ENCODE measurements at places on chromosomes 2 and 18.

GRCh38 chr2:214853906-214854305, 44.4 kb upstream of the BARD1 start:
- no peak for DNase-seq

DNA sequence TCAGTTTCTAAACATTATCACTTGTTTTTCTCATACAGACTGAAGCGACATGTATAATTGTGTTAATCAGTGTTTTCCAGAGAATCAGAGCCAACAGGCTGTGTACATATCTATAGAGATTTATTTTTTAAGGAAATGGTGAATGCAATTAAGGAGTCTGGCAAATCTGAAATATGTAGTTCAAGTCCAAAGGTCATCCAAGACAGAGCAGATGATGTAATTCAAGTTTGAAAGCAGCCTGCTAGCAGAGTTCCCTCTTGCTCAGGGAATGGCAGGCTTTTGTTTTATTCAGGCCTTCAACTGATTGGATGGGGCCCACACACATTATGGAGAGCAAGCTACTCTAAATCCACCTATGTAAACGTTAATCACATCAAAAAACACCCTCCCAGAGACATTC, 282.6 kb downstream of the CBLN2 start:
- DNase-seq = no peak

- peak; percentile 56 for DNase-seq
These were observed 89.6 kb downstream of the ACAA2 start for GRCh38 chr18:49723648-49724180.

GRCh38 chr2:127581050-127581345, 45.5 kb downstream of the MYO7B start:
- DNase-seq = no peak

GRCh38 chr2:185522472-185522871, 216.1 kb upstream of the FSIP2 start:
- DNase-seq = no peak

- no peak for DNase-seq
These were observed 110.7 kb downstream of the KLHL29 start for GRCh38 chr2:23495661-23496114.

GRCh38 chr18:59971871-59972428, 72.2 kb downstream of the PMAIP1 start:
- no peak for DNase-seq

DNA sequence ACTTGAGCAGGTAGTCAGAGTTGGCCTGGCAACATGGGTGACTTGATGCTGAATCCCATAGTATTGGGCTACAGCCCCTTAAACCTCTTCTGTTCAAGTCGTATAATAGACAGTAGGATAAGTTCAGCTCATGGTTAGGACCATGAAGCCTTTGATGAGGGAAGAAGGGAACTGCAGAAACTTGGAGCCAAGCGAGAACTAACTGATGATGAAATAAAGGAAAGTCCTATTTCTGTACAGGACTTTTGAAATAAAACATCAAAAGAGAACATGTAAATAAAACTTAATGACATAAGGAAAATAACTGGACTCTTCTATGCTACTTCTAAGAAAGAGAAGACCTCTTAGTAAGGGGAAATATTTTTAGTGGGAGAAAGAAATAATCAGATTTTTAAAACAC, 51.2 kb upstream of the UGP2 start:
- DNase-seq = peak; percentile 15

GRCh38 chr2:239322416-239323086, 78.3 kb downstream of the HDAC4 start:
- peak; percentile 74 for DNase-seq

DNA sequence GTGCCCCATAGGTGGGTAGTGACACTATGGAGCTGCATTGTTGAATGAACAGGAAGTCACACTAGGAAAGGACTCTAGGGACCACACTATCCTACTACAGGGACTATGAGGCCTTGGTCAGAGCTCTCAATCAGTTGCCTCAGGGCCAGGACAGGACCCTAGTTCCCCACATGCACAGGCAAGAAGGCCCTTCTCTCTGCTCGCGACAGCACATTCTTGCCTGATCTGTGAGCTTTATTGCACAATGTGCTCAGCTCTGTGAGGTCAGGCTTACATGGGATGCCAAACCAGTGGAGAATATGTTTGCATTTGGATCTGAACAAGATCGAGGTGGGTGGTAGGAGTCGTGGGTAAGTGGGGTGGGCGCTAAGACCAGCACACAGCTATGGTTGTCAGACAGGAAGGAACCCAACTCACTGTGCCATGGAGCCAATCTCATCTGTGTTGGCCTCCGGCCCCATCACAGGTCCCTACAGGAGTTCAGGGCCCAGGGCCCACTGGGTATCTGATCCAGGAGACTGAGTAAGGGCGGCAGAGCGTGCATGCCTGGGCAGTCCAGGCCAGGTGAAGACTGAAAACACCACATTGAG, 8.0 kb downstream of the PCARE start:
- no peak for DNase-seq

GRCh38 chr2:175234153-175234552, 52.6 kb upstream of the ATP5MC3 start:
- DNase-seq = no peak

GRCh38 chr2:238568455-238569440, 142.0 kb downstream of the ASB1 start:
- DNase-seq = no peak

DNA sequence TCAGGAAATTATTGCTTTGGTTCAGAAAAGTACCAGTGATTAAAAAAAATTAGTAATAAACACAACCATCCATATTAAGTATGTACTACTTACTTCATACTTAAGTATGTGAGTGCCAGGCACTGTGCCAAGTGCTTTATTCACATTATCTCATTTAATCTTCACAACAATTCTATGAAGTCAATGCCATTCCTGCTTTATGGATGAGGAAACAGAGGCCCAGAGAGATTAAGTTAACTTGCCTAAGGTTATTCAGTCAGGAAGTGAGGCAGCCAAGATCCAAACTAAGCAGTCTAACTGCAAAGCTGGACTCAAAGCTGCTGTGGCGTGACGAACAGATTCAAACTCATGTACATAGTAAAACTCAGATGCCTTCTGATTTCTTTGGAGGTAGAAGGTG, 22.3 kb downstream of the DTNB start:
- DNase-seq = peak; percentile 11

DNA sequence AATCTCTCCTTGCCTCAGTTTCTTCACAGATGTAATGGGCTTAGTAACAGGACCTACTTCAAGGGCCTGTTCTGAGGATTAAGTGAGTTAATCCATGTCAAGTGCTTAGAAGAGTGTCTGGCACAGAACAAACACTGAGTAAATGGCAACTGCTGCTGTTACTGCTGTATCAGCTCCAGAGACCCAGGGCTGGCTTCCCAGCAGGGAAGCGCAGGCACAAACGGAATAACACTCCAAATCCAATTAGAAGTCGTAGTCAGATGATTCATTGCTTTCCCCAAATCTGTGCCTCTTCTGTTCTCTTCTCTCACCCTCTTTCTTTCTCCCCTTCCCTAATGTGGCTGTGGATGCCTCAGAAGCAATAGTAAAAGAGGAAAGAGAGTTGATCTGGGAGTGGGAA, 101.1 kb upstream of the FZD7 start:
- DNase-seq = no peak

DNA sequence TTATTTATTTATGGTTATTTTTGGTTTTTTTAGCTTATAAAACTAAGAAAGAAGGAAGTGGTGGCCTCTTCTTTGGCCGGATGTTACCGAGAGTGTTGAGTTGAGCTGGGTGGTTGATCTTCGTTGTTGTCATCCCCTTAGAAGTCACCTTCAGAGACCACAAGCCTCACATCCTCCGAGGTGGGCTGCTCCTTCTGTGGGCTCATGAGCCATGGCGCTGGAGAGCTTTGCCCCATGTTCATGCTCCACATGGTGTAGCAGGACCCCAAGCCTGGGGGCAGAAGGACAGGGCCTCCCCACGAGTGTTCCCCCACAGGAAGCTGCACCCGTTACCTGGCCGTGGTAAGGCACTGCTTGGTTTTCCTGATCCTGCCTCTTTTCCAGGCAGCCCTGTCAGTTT, 23.4 kb downstream of the SNTG2 start:
- no peak for DNase-seq

DNA sequence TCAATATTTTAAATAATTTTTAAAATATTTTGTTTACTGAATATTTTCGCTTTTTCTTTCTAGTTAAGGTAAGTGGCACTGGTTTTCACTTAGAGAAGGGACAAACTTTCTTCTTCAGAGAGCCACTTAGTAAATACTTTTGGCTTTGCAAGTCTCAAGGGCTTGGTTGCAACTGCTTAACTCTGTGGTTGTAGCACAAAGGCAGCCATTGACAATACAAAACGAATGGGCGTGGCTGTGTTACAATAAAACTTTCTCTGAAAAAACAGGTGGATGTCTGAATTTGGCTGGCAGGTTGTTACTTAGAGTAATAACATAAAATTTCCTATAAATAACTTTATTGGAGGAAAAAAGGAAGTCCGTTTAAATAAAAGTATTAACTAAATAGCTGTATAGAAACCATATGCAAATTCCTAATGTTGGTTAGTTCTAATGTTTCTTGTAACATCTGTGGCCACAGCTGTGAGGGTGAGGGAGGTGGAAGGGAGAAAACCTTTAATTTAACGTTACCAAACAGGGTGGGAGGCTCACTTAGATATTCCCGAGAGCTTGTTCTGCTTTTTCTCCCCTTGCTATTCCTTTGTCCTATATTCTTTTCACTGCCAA, 62.4 kb upstream of the TNP1 start:
- no peak for DNase-seq

GRCh38 chr2:178163911-178164310, 30.4 kb upstream of the OSBPL6 start:
- DNase-seq = no peak

DNA sequence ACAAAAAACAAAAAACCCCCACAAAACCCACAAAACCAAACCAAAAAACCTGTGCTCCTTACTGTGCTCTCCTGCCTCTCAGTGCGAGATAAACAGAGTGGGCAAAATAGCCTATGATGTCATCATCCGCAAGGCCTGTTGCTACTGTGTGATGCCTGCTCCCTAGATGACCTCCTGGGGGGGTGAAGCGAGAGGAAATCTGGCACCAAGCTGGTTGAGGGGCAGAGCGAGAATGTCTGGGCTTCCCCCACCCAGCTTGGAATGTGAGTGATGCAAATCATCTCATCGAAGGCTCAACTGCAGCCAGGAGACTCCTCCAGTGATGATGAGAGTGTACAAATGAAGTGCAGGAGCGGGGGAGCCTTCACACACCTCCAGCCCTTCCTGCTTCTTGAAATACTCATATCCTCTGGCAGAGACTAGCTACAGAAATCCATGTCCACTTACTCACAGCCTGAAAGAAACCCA, 57.7 kb upstream of the MAP4K3 start:
- DNase-seq = peak; percentile 98

- no peak for DNase-seq
These were observed 21.6 kb upstream of the DSC3 start for GRCh38 chr18:31064130-31064529.

Measured in ELR (cell line).